Activated T-cell treated with anti-CD3 and anti-CD28 coated beads, Interleukin-2, amount 50 U/mL, for 72 hours (primary cell): ENCODE measurements at places on chromosomes 1 and 21. TPM values are rescaled to one million over a fixed set of nuclear protein-coding genes. Genes with fewer than 3 reads are reported as not detected.

Gene COL16A1
- total RNA-seq, result 0.82 TPM

Gene SPOCD1
- total RNA-seq, result 0.74 TPM

GRCh38 chr1:160951443-160952128, 3.0 kb downstream of the ITLN2 start:
- DNase-seq, result peak; percentile 71

DNA sequence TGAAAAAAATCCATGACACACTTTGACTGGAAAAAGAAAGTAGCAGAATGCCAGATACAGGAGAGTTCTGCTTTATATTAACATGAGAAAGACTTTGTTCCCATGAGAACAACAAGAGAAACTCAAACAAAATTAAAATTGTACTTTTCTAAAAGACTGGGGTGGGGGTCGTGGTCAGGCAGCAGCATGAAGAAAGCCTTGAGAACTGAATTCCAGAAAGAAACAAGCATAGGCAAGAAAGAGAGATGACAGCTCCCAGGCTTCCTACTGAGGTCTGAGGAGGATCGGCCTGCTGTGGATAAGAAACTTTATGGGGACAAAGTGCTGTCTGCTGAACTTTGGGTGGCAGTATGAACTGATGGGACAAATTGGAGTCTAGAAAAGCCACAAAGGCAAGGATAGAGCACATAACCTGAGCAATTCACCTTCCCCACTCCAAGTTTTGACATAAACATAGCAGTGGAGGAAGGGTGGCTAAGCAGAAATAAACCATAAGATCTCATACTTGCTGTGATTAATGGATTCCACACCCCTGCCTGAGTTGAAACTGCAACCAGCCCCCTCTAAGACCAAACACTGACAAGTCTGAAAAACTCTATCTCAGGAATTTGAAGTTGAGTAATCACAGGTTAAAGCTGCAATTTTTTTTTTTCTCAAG, 43.7 kb downstream of the COL6A1 start:
- no peak for DNase-seq

GRCh38 chr1:177366091-177366490, 195.3 kb downstream of the BRINP2 start:
- DNase-seq, result no peak
